Neural progenitor cell (in vitro differentiated cells): ENCODE measurements at places on chromosomes 1 and 21. TPM values are rescaled to one million over a fixed set of nuclear protein-coding genes. Genes with fewer than 3 reads are reported as not detected.

DNA sequence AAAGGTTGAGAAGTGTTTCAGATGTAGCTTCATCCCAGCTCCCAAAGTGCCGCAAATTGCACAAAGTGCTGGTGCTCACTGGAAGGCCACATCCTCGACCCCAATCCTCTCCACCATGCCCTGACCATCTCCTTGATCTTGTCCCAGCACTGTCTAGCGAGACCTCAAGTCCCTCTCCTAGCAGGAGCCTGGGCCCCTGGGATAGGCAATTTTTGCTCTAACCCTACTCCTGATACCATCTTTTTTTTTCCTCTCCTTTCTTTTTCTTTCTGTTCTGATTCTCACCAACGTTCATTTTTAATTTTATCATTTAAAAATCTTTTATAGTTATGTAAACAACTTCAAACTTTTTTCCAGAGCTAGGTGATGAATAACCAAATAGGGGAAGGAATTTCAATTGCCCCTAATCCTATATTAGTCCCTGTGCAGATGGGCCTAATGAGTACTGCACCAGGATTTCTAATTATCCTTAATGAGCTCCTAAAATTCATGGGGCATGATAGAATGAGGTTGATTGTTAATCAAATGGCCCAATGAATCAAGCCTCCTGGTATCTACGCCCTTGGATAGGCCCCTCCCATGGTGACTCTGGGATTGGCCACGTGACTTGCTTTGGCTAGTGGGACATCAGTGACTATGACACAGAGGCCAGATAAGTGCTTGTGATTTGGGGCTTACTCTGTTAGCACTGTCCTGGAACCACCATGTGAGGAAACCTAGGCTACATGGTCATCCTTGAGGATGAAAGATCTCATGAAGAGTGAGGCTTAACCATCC, 41.5 kb upstream of the TENT5B start:
- no peak overlapping the region for H3K4me3 ChIP-seq
- DNase-seq: no peak
- no peak overlapping the region for H3K27ac ChIP-seq
- no peaks in the 10 kb centered on the region for H3K27me3 ChIP-seq
- H3K36me3 ChIP-seq: no peaks in the 10 kb centered on the region
- peaks cover 23% of the 10 kb centered on the region for H3K4me1 ChIP-seq

Gene KRTAP10-7
- total RNA-seq: not detected in 2 replicates

DNA sequence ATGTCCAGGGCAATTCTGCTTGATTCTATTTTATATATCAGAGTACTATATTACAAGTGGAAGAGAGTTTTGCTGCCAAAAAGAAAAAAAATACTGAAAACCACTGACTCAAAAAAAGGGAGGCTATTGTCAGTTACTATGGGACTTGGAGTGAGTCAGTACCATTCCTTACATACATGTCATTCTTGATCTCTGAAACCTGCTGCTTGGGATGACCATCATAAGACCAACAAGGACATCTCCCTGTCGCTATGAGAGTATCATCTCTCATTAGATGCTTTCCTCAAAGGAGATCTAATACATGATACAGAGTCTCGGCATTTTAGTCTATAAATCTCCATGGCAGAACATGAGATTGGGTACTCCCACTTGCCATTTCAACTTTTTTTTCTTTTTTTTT, 11.8 kb upstream of the INPP5B start:
- no peak for DNase-seq
- H3K4me1 ChIP-seq: peaks cover 8% of the 10 kb centered on the region
- H3K27ac ChIP-seq: no peak overlapping the region
- H3K36me3 ChIP-seq: no peaks in the 10 kb centered on the region
- no peaks in the 10 kb centered on the region for H3K27me3 ChIP-seq

DNA sequence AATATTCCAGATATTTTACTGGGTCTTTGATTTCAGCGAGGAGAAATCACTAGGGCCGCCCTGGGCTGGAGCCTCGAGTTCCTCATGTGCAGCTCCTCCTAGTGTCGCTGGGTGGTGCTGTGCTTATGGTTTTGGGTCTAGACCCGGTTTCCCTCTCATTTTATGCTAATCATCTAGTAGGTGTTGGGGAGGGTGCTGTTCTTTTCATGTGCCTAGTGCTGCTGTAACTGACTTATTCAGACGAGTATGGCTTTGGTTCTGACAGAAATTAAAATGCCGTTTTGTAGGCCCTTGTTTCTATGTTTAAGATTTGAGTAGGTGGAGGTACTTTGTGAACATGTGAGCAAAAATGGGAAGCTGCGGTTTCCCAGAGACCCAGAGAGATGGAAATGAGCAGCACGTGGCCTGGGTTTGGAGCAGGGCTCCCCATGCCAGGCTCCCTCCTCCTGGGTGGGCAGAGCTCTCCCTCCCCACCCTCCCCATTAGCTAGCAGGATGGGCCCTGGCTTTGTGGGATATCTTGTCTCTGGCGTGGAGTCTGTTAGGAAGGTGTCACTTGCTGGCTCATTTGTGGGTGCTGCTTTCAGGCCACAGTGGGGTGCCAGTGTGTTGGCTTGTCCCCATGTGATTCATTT, 74.0 kb upstream of the GPR88 start:
- H3K36me3 ChIP-seq: no peaks in the 10 kb centered on the region
- no peak overlapping the region for H3K27ac ChIP-seq
- peak; percentile 81 for DNase-seq

DNA sequence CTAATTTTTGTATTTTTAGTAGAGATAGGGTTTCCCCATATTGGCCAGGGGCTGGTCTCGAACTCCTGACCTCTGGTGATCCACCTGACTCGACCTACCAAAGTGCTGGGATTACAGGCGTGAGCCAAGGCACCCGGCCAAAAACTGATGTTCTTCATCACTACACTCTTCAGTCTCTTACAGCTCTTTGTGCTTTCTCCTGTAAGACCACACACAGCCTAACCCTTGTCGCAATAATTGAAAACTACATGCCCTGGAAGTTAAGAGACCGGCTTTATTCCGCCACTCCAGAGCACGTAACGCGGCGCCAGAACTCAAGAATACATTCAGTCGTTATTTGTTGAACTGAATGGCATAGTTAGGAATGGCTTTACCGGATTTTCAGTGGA, 552 bp downstream of the GPATCH4 start:
- H3K4me1 ChIP-seq: peaks cover 6% of the 10 kb centered on the region
- no peaks in the 10 kb centered on the region for H3K27me3 ChIP-seq

GRCh38 chr1:108082001-108082400, 117.0 kb upstream of the VAV3 start:
- no peak overlapping the region for H3K4me3 ChIP-seq
- H3K4me1 ChIP-seq: peaks cover 15% of the 10 kb centered on the region
- no peaks in the 10 kb centered on the region for H3K27me3 ChIP-seq
- no peak for DNase-seq

DNA sequence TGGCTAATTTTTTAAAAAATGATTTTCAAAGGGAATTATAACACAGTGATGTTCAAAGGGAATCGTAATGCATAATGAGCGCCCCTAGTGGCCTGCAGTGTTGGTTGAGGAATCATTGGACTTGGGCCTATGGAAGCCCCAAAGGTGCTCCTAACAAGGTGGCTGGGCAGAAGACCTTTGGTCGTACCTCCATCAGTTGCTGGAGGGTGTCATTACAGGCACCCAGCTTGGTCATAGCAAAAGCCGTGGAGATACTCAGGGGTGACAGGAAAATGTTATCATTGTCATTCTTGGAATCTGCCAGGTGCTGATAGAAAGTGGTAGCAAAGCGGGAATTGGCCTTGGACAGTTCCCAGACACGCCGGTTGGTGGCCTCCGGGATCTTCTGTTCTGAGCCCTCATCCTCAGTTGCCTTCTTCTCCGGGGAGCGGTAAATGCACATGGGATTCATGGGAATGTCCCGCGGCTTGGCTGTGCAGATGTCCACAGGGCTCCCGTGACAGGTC, 2.7 kb downstream of the SERPINC1 start:
- no peaks in the 10 kb centered on the region for H3K36me3 ChIP-seq
- no peaks in the 10 kb centered on the region for H3K27me3 ChIP-seq
- no peak overlapping the region for H3K27ac ChIP-seq
- DNase-seq: peak; percentile 34
- H3K4me1 ChIP-seq: no peaks in the 10 kb centered on the region

DNA sequence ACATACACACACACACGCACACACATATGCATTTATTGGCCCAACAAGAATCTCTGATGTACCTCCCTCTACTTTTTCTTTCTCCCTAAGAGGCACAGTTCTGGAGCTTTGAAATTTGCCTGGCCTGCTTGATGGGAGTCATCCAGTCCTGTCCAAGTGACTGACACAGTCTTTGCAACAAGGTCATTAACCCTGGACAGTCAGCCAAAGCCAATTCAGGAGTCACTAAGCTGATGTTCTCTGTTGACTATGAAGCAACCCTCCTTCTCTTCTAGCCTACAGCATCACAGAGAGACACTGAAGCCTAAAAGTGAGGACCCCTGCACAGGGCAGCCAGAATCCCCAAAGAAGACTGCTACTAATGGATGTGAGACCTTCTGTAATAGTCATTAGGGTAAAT, 123.1 kb downstream of the HHIPL2 start:
- DNase-seq: no peak
- H3K27me3 ChIP-seq: no peaks in the 10 kb centered on the region
- H3K27ac ChIP-seq: no peak overlapping the region
- no peaks in the 10 kb centered on the region for H3K36me3 ChIP-seq
- H3K4me1 ChIP-seq: no peaks in the 10 kb centered on the region

Gene ZSCAN20
- total RNA-seq: 11.4 and 14.8 TPM in 2 replicates

GRCh38 chr1:225426395-225427234, 1.2 kb downstream of the LBR start:
- DNase-seq: peak; percentile 49
- H3K36me3 ChIP-seq: peaks cover 2% of the 10 kb centered on the region
- peaks cover 8% of the 10 kb centered on the region for H3K27me3 ChIP-seq

GRCh38 chr1:44571712-44572571, 102.3 kb downstream of the TMEM53 start:
- H3K4me1 ChIP-seq: peaks cover 9% of the 10 kb centered on the region
- no peak overlapping the region for H3K27ac ChIP-seq
- H3K4me3 ChIP-seq: no peak overlapping the region

DNA sequence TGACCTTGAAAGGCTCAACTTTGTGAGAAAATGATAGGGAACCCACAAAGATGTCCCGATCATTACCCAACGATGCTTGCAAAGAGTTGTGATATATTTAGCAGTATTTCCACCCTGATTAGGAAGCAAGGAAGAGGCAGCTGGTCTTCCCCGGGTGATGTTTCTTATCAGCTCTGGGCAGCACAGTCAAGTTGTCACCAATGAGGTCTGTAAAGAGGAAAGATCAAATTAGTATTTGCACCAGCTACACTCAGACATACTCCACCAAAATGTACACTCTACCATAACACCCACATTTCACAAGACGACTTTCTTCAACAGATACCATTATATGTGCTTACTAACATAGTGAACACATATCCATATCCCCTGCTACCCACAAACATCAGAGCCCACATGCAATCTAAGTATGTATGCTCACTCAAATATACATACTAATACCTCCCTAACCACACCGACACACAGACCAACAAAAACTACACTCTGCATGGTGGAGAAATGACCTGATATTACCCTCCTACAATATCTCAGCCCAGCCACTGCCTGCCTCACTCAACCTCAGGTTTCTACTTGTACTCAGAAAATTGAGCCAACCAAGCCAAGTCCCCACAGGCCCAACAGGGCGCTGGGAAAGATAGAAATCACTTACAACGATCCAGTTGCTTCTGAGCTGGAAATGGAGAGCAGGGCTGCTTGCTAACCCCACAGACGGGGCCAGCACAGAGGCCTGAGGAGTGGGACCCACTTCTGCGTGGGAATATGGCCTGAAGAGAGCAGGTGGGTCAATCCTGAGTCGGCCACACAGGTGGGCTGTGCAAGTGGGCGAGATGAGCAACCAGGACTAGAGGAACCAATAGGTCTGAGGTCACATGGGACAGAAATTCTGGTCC, 4.6 kb upstream of the BTG2 start:
- H3K27ac ChIP-seq: no peak overlapping the region
- H3K27me3 ChIP-seq: peaks cover 72% of the 10 kb centered on the region
- DNase-seq: no peak
- H3K4me3 ChIP-seq: no peak overlapping the region
- peaks cover 8% of the 10 kb centered on the region for H3K4me1 ChIP-seq

- H3K27ac ChIP-seq: no peak overlapping the region
- DNase-seq: no peak
- H3K4me1 ChIP-seq: no peaks in the 10 kb centered on the region
These were observed 125.0 kb upstream of the IVNS1ABP start for GRCh38 chr1:185442050-185442449.

DNA sequence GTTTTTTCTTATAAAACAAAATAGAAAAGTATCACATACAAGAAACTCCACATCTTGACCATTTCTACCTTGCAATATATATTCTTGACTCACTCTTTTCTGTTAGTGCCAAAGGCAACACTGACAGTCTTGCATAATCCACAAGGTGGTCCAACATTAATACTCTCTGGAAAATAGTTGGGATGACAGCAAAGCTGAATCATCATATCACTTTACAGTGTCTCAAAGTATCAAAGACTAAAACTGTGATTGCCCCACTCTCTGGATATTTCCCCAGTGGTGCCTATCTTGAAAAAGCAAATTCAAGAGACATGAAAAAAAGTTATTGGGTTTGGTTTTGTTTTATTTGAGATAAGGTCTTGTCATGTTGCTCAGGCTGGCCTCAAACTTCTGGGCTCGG, 14.6 kb upstream of the TGFBR3 start:
- no peaks in the 10 kb centered on the region for H3K36me3 ChIP-seq
- no peak for DNase-seq
- H3K27me3 ChIP-seq: no peaks in the 10 kb centered on the region
- no peak overlapping the region for H3K4me3 ChIP-seq

Gene PBX1
- 75.0 and 91.1 TPM in 2 replicates for total RNA-seq

DNA sequence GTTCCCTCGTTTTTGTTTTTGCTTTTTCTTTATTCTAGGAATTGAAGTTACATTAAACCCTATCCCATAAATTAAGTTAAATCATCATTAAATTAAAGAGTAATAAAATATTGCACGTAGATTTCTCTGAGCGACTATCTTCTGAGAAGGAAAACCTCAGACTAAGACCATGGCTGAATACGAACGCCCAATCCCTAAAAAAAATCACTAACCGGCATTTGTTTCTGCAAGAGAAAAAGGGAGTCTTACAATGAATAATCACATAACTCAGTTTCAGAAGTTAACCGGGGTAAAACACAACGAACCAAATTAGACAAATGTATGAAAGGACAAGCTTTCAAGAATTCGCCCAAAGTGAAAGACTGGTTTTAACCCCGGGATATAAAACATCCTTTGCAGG, 1.3 kb downstream of the PIK3R3 start:
- H3K4me3 ChIP-seq: peak overlapping the region; percentile 95
- peaks cover 5% of the 10 kb centered on the region for H3K36me3 ChIP-seq
- peak overlapping the region; percentile 100 for H3K27ac ChIP-seq
- no peaks in the 10 kb centered on the region for H3K27me3 ChIP-seq

Gene OPRD1
- total RNA-seq: 0.37 and 0.77 TPM in 2 replicates

Gene OR10J1
- total RNA-seq: not detected in 2 replicates

- peaks cover 35% of the 10 kb centered on the region for H3K4me1 ChIP-seq
- no peaks in the 10 kb centered on the region for H3K36me3 ChIP-seq
- no peaks in the 10 kb centered on the region for H3K27me3 ChIP-seq
- no peak overlapping the region for H3K4me3 ChIP-seq
- DNase-seq: no peak
These were observed 51.4 kb upstream of the DIRAS3 start for GRCh38 chr1:68101829-68102228.

- no peak overlapping the region for H3K4me3 ChIP-seq
- peaks cover 17% of the 10 kb centered on the region for H3K4me1 ChIP-seq
- no peaks in the 10 kb centered on the region for H3K27me3 ChIP-seq
These were observed 105.5 kb downstream of the KIF26B start for GRCh38 chr1:245260110-245260882.

Gene CELF3
- 0.17 and 1.1 TPM in 2 replicates for total RNA-seq
